Thymus (tissue), 14 donors: ENCODE measurements at places on chromosomes 5 and 9. TPM values are rescaled to one million over a fixed set of nuclear protein-coding genes. Genes with fewer than 3 reads are reported as not detected.

DNA sequence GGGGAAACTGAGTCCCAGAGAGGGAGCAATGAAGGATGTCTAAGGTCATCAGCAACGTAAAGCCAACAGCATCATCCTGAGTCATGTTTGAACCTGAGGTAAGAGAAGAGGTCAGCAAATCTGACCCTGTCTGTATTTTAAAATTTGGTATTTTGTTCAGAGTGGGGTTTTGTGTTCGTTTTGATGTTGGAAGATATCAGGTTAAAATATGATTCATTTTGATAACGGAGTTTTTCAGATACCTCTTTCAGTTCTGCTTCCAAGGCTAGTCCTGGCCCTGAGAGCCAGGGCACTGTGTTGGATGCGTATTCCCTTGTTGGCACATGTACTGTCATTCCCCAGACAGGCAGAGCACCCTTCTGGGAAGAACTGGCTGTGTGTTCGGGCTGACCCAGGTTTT lies 291.0 kb downstream of the NSG2 start:
- no peak overlapping the region for H3K4me3 ChIP-seq
- DNase-seq = no peak
- no peaks in the 10 kb centered on the region for H3K27me3 ChIP-seq
- no peak overlapping the region for H3K27ac ChIP-seq
- no peaks in the 10 kb centered on the region for H3K4me1 ChIP-seq

- H3K4me3 ChIP-seq = no peak overlapping the region
- H3K36me3 ChIP-seq = no peaks in the 10 kb centered on the region
- H3K27me3 ChIP-seq = no peaks in the 10 kb centered on the region
- no peaks in the 10 kb centered on the region for H3K4me1 ChIP-seq
Observed at GRCh38 chr9:16289639-16290038, 580.8 kb downstream of the BNC2 start.

GRCh38 chr9:3957306-3957705 lies 342.6 kb downstream of the GLIS3 start:
- H3K36me3 ChIP-seq = no peaks in the 10 kb centered on the region
- no peaks in the 10 kb centered on the region for H3K27me3 ChIP-seq
- H3K4me3 ChIP-seq = no peak overlapping the region

DNA sequence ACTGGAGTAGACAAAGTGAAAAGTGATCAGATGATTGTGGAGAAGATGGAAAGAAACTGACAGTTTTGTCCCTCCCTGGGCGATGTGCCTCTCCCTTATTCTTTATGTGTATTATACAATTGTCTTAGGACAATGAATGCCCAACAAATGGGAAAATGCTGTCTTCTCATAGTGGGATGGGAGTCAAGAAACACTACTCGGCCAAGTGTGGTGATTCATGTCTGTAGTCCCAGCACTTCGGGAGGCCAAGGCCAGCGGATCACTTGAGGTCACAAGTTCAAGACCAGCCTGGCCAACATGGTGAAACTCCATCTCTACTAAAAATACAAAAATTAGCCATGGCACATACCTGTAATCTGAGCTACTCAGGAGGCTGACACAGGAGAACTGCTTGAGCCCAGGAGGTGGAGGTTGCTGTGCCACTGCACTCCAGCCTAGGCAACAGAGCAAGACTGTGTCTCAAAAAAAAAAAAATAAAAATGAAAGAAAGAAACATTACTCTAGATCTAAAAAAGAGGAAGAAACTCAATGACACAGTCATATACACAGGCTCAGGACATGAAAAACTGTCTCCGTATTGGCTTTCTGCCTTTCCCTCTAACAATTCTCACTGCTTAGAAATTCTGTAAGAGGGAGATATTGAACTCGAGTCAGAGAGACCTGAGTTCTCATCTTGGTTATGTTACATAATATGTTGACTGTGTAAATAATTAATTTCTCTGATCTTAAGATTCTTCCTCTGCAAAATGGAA lies 67.9 kb upstream of the TARS1 start:
- no peaks in the 10 kb centered on the region for H3K27me3 ChIP-seq
- no peaks in the 10 kb centered on the region for H3K4me1 ChIP-seq
- no peak for DNase-seq
- H3K27ac ChIP-seq = no peak overlapping the region
- H3K4me3 ChIP-seq = no peak overlapping the region
- H3K36me3 ChIP-seq = no peaks in the 10 kb centered on the region

GRCh38 chr5:95887977-95888376 lies 65.5 kb upstream of the GLRX start:
- H3K36me3 ChIP-seq = no peaks in the 10 kb centered on the region
- no peak overlapping the region for H3K27ac ChIP-seq
- H3K4me3 ChIP-seq = no peak overlapping the region
- H3K4me1 ChIP-seq = no peaks in the 10 kb centered on the region
- H3K27me3 ChIP-seq = no peaks in the 10 kb centered on the region

GRCh38 chr5:579211-579610 lies 32.9 kb upstream of the CEP72 start:
- DNase-seq = no peak
- H3K4me1 ChIP-seq = no peaks in the 10 kb centered on the region
- H3K36me3 ChIP-seq = no peaks in the 10 kb centered on the region
- H3K27me3 ChIP-seq = peaks cover 3% of the 10 kb centered on the region

DCAF10 gene
- total RNA-seq = 7.7 TPM
